Cortex of kidney (tissue), 1 donor: ENCODE measurements at places on chromosomes 16 and 17.

DNA sequence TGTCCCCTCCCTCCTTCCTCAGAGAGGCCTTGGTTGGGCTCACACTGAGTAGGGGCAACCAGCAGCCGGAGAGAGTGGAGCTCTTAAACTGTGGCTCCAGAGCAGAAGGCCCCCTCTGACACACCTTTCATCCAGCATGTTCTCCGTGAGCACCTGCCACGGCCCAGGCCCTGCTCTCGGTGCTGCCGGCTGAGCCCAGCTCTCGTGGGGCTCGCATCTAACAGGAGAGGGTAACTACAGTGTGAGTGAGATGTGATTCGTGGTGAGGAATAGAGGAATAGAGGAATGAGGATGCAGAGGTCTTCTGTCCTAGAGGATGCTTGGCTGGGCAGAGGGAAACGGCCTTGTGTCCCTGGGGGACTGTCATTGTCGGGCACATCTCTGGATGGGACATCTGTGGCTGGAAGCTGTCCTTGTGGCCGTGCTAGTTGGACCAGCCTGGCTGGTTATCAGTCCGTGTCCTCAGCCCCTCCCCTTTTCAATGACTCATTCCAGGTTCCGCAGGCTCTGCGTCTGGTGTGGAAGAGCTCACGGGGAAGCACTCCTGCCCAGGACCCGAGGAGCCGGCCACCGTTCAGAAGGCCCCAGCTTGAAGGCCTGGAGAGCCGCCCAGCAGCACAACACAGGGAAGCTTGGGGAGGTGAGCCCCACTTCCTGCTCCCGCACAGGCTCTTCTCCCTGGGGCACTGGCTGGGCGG, 11.9 kb upstream of the DNASE1 start:
- DNase-seq = no peak

GRCh38 chr17:82313195-82314011, 4.0 kb downstream of the CD7 start:
- DNase-seq = no peak

- DNase-seq = no peak
Observed at GRCh38 chr17:61444075-61444474, 8.1 kb upstream of the TBX4 start.

- no peak for DNase-seq
Observed at GRCh38 chr17:76645481-76645880, 1.9 kb upstream of the ST6GALNAC1 start.

- DNase-seq = no peak
Observed at GRCh38 chr17:69405096-69405495, 9.4 kb upstream of the MAP2K6 start.

DNA sequence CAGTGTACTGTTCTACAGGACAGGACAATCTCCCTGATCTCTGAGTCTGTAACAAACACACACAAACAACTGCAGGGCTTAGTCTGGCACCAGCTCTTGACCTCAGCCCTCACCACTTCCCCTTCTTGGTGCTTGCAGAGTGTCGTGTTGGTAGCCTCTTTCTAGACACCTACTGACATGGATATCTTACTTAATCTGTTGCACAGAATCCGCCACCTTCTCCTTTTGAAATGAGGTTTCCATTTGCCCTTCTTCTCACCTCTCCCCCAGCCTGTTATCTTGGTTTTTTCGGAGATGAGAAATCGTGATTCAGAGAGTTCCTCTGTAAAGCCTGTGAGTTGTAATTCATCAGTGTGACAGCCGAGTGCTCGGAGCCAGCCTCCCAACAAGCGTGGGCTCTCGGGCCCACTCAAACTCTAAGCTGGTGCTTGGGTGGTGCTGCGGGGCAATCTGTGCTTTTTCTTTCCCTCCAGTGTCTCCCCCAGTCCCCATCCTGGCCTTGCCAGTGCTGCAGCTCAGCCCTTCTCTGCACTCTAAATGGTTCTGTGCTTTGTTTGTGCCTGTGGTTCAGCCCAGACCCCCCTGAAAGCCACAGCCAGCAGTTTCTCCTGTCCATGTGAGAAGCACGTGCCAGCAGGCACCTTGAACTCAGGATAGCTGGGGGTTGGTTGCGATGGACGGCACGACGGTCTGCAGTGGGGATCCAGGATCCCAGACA, 28.1 kb downstream of the KIAA0513 start:
- DNase-seq = no peak

- DNase-seq = no peak
Observed at GRCh38 chr17:76121932-76122430, 18.4 kb upstream of the EXOC7 start.

GRCh38 chr16:54411544-54411943, 125.0 kb upstream of the IRX3 start:
- no peak for DNase-seq

GRCh38 chr17:7613769-7614424, 800 bp downstream of the FXR2 start:
- DNase-seq = no peak

- DNase-seq = no peak
Observed at GRCh38 chr16:48430890-48431289, 45.7 kb upstream of the SIAH1 start.

GRCh38 chr17:13490427-13490826, 111.3 kb downstream of the HS3ST3A1 start:
- no peak for DNase-seq

DNA sequence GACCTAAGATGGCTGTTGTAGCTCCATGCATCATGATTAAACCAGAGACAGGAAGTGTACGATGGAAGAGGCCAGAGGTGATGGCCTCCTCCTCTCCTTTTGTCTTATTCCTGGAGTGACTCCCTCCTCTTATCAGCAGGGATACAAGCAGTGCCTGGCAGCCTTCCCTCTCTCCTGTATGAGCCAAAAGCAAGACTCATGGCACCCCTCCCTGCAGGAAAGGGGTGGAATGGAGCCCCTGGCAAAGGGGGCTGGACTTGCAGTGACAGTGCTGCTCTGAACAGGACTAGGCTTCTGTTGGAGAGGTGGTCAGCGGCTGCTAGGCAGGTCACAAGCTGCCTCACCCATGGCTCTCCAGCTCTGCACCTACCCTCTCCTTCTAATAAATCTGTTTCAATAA, 8.4 kb downstream of the TXNL4B start:
- DNase-seq = no peak

DNA sequence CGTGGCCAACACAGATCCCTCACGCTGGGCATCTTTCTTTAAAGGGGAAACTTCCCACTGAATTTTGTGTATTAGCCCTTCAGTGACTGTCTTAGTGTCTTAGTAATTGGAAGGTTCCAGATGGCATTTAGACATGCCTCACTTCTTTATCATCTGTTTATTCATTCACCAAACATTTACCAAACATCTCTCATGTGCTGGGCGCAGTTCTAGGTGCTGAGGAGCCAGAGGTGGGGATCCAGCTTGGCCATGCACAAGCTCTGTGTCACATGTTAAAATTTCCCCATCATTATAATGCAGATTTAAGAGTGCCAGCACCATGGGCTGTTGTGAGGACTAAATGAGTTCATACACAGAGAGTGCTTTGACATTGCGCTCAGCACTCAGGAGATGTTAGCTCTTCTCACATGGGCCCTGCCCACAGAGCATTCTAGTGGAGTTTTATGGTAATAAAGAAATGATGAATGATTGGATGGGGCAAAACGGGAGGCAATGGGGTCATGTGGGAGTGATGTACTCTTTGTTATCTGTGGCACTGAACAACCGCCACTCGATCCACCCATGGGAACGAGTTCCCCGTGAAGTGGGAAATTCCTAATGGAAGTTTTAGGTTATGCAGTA, 119.7 kb downstream of the SNX29 start:
- DNase-seq = no peak

- DNase-seq = no peak
Observed at GRCh38 chr17:80096561-80097021, 4.8 kb upstream of the GAA start.

DNA sequence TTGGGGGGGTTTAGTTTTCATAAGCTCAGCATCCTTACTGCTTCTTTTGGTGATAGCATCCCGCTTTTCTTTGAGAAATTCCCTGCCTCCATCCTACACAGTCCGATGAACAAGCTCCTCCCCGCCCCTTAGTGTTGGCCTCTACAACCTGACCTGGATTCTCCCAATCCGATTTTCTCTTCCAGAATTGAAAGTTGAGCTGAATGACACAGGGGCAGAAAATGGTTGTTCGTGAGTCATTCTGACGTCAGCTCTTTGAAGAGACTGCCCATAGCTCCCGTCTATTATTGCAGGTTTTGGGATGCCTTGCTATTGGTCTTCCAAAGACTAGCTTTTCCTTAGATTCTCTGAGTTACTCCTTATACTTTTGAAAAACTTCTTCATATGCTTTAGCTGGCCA, 279.7 kb downstream of the SLC39A11 start:
- DNase-seq = no peak

DNA sequence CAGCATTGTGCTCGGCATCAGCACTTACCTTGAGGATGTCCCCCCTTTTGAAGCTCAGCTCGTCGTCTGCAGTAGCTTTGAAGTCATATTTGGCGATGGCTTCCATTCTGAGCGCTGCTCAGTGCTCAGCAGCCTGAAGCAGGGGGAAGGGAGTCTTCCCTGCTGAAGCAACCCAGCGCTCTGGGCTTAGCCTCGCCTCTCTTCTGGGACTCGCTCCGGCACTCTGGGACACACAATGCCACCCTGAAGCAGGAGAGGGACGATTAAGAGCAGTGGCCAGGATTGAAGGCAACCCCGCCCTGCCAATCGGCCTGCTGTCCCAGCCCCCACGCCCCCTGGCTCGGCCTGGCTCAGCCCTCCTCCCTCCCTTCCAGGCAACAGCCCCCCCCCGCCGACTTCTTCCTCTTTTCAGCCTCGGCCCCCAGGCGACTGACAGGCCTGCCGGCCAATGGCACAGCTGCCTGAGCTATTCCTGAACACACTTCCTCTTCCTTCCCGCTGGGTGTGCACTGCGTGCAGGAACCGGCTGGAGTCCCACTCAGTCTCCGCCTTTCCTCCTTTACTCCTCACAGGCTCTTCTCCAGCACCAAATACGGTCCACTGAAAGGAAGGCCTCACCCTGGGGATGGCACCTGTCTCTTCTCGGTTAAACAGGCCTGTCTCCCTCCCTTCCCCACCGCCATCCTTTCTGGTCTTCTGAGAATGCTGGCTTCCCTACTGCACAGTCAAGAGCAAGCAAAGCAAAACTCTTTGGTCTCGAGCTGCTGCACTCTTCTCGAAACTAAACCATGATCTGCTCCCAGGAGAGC, 11.8 kb downstream of the GRB2 start:
- DNase-seq = no peak

GRCh38 chr16:85167589-85168537, 55.6 kb upstream of the CIBAR2 start:
- no peak for DNase-seq

DNA sequence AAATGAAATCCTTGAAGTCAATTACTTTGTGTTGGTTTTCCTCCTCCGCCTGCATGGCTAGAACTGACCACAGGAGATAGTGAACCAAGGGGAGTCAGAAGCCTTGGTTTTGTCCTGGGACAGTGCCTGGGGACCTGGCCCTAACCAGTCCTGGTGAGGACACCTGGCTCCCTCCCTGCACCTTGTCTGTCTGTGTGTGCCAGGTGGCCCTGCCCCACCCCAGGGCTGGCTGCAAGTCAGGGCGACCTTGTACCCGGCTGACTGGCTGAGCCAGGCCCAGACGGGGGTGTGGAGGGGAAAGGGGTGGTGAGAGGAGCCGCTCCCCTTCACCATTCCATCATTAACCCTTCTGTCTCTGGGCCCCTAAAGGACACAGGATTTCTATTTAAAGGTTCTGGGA, 3.4 kb downstream of the RAPGEFL1 start:
- DNase-seq = no peak

GRCh38 chr17:80957461-80957941, 34.1 kb upstream of the CHMP6 start:
- no peak for DNase-seq

- no peak for DNase-seq
Observed at GRCh38 chr16:82846806-82847205, 220.0 kb downstream of the CDH13 start.

DNA sequence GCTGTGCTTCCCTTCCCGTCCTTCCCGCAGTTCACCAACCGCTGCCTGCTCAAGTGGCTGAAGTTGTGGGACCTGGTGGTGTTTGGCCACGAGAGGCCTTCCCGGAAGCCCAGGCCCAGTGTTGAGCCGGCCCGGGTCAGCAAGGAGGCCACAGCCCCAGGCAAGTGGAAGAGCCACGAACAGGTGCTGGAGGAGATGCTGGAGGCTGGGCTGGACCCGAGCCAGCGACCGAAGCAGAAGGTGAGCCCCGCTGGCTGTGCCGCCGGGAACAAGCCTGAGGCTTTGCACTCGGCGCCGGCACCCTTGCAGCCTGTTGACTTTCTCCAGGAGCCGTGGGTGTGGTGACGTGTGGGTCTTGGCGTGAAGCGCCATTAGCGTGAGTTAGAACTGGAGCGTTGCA, 2.7 kb downstream of the CHTF18 start:
- no peak for DNase-seq

DNA sequence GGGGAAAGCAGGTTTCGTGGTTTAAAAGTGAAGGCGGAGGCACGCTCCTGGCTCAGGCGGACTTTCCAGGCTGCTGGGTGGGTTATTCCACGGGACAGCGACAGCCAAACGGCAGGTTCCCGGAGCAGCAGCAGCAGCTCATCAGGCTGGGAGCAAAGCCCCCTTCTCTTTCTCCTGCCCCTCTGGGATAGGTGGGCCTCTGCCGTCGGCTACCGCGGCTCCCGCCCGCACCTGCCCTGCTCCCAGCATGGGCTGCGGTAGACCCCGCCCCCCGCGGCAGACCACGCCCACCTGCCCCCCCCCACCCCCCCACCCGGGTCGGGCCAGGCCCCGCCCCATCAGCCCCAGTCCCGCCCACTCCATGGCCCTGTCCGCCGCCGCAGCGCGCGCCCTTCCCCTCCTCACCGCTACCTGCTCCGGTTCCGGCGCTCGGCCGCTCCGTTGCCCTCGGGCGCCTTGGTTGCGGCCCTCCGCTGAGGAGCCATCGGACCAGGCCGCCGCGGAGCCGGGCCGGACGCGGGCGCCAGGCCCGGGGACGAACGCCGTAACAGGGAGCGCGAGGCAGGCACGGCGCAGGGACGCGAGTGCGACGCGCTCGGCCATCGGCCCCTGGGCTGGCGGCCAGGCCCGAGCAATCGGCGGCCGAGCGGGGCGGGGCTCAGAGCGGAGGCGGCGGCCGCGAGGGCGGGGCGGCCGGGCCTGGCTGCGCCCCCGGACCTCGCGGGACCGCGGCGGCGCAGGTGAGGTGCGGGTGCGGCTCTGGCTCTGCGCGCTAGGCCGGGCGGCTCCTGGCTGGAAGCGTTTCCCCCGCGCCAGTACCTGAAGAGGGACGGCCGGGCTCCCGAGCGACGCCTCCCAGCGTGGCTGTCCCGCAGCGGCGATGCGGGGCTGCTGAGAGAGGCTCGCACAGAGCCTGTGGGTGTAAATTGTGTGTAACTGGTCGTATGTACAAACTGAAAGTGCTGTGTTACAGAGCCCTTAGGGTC, at the start of the genes HEXD and OGFOD3:
TSS of gene HEXD (plus strand) at position 347 of the 986 bp plus-strand sequence. CDS start 1,453 bp downstream, outside the sequence.
TSS of gene OGFOD3 (minus strand) at position 586 of the 986 bp plus-strand sequence. CDS start at position 485, 101 bp downstream.
- no peak for DNase-seq
